AG08396 (cell line): ENCODE measurements at places on chromosomes 1 and 21.

DNA sequence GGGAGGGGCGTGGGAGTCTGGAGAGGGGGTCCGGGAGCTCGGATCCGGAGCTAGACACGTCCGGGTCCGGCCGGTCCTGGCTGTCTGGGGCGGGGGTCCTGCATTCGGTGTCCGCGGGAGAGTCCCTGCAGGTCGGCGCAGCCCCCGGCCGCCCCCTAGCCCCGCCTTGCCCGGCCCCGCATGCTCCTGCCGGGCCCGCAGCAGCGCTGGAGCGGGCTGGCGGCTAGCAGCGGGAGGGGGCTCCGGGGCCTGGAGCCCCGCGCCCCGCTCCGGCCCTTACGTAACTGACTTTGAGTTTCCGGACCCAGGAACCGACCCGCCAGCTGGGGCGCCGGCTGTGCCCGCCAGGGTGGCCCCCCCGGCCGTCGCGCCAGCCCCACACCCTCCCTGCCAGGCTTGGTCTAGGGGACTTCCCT lies 26.9 kb upstream of the EPB41 start:
- DNase-seq = no peak

GRCh38 chr1:1427106-1427819 lies 6.2 kb upstream of the ANKRD65 start:
- peak; percentile 72 for DNase-seq

- DNase-seq = no peak
Measured at GRCh38 chr1:95888941-95889390, 655.0 kb downstream of the RWDD3 start.

GRCh38 chr1:244248426-244248825 lies 197.3 kb downstream of the ZBTB18 start:
- no peak for DNase-seq

DNA sequence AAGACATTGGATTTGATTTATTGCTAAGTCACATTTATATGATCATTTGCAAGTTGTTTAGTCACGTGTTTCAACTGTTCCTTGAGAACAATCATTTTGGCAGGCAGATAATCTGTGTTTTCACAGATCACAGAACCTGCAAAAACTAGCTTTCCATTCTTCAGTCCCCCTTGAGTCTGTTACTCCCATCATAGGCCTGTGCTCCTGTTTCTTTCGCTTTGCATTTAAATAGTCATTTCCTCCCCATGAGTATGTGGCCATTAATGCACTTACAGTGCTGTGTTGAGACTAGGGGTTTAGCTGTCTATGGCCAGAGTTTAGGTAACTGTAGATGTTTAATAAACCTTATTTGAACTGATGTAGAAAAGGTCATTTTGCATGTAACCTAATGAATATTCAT lies 214.5 kb downstream of the PATJ start:
- DNase-seq = no peak

- no peak for DNase-seq
Measured at GRCh38 chr21:42711667-42712066, 58.2 kb downstream of the PDE9A start.

GRCh38 chr1:8966606-8967005 lies 20.9 kb downstream of the CA6 start:
- no peak for DNase-seq

GRCh38 chr21:27329255-27329851 lies 362.5 kb upstream of the ADAMTS5 start:
- DNase-seq = peak; percentile 17

DNA sequence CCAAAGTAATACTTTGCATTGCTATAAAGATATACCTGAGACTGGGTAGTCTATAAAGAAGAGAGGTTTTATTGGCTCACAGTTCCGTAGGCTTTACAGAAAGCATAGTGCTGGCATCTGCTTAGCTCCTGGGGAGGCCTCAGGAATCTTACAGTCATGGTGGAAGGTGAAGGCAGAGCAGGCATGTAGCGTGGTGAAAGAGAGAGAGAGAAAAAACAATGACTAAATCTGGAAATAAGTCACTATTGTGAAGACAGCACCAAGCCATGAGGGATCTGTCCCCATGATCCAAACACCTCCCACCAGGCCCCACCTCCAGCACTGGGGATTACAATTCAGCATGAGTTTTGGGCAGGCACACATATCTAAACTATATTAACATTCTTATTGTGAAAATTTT lies 30.4 kb downstream of the SLC30A7 start:
- no peak for DNase-seq

- DNase-seq = peak; percentile 64
Measured at GRCh38 chr1:175154629-175155472, 37.7 kb downstream of the KIAA0040 start.

DNA sequence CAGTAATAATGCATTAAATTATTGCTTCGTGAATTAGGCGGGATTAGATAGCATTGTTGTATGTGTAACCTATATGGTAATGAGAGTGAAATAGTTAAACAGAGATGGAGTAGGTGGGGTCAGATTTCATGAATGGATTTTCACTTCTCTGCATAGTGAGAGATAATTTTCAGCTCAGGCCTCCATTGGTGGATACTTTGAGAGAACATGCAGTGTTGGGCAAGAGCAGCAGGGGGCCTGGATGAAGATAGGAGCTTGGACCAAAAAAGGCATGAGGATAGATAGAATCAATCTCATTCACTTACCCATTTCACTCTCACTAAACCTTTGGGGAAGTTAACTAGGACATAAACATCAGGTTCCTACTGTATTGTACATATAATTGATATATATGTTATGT lies 39.5 kb upstream of the C1orf87 start:
- DNase-seq = no peak

DNA sequence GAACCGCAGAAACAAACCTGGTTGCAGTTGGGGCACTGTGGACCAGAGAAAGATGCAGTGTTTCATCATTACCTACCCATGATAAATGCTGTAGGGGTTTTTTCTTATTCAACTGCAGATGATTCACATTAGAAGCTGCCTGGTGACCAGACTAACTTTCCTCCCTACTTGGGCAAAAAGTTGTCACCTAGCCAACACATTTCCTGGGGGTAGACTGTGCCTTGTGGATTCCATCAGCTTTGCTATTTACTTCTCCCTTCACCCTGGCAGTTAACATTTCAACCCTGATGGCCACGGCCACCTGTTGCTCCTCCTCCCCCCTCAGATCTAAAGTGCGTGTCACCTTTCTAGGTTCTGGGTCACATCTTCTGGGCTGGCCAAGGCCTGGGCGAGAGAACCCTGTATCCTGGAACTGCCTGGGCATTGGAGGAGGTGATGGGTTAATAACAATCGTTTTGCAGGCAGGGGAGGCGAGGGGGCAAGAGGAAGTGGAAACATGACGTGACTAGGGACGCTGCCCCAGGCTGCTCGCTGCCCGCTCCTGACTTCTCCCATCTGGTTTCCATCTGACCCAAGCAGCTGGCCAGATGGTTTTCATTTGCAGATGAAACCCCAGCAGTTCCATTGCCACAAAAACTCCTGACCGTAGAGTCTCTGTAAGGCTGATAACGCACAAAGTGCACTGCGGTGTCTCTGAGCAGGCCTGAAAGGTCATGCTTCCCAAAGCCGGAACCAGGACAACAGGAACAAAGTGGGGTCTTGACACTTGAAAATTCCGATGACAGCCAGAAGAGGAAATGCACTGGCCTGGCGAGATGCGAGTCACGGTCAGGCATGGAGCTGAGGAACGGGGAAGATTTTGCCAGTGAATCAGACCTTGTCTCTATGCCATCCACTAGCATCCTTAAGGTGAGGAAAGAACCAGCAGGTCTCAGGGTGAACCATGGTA lies 36.6 kb downstream of the CAPZB start:
- peak; percentile 75 for DNase-seq

- DNase-seq = no peak
Measured at GRCh38 chr1:198276241-198276640, 119.4 kb downstream of the NEK7 start.

DNA sequence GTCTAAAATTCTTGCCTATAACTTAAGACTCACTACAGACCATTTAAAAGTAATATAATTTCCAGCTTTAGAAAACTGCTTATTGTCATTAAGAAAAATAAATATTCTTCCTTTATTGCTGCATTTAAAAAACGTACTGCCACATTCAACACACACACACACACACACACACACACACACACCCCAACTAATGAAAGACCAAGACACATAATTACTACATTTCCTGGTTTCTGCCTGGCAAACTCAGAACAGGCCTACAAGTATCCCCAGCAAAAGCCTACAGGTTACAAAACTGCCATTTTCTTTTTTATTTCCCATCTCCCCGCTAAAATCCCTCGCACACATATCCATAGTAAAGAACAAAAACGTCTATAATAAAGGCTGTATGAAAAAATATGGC lies 1.5 kb downstream of the DENND2C start:
- no peak for DNase-seq

DNA sequence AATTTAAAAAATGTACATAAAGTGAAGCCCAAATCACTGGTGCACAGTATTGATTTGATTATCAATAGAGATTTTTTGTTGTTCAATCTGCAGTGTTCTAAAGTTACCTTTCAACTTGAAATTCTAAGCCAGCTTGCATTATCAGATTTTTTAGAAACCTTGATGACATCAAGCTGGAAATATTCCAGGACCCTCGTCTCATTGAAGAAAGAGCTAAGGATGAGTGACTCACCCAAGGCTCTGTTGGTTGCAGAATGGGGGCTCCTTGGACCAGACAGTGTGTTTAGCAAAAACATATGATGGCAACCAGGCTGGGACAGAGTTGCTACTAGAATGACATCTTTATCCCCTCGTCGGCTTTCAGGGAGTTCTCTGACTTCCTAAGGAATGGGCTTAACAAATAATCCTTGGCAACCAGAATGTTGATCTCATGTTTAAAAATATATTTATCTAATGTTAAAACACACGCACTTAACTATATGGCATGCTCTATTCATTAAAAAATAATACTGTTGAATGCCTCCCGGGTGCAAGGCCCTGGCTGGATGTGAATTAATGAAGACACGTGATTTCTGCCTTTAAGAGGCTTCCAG lies 79.7 kb downstream of the RUNX3 start:
- DNase-seq = no peak

- DNase-seq = no peak
Measured at GRCh38 chr21:35145626-35146233, 96.6 kb upstream of the RUNX1 start.

GRCh38 chr1:173590557-173590956 lies 12.3 kb downstream of the SLC9C2 start:
- DNase-seq = no peak

DNA sequence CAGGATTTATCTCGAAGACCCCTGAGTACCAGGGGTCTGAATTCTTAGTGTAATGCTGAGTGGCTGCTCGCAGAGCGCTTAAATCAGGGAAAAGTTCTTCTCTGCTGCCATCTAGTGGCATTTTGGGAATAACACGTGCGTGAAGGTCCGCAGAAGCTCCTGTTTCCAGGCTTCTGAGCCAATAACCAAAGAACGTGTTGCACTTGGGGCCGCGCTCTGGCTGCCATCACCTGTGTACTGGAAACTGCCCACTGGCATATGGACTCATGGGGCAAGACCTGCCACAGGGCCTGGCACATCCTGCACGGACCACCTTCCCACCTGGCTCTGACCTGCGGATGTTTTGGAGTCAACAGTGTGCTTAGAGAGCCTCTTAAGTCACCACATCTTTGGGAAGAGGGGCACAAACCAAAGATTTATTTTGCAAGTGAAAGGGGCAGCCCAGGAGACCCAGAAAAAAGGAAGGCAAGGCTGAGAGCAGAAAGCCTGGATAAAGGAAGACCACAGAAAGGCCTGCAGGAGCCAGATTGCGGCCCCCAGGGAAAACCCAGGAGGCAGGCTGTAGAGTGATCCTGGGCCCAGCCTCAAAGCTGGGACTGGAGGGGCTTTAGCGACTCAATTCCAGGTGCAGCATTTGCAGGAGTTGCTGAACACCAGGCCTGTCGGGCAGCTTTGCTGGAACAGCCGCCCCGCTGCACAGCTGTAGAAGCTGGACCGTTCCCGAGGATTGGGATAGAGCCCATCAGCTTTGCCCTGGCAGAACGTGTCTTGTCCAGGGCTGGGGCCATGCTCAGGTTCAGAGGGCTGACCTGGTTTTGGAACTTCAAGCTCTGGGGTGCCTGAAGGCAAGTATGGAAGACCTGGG lies 13.0 kb downstream of the CHIT1 start:
- peak; percentile 61 for DNase-seq

- no peak for DNase-seq
Measured at GRCh38 chr1:157151506-157151905, 13.3 kb upstream of the ETV3 start.

DNA sequence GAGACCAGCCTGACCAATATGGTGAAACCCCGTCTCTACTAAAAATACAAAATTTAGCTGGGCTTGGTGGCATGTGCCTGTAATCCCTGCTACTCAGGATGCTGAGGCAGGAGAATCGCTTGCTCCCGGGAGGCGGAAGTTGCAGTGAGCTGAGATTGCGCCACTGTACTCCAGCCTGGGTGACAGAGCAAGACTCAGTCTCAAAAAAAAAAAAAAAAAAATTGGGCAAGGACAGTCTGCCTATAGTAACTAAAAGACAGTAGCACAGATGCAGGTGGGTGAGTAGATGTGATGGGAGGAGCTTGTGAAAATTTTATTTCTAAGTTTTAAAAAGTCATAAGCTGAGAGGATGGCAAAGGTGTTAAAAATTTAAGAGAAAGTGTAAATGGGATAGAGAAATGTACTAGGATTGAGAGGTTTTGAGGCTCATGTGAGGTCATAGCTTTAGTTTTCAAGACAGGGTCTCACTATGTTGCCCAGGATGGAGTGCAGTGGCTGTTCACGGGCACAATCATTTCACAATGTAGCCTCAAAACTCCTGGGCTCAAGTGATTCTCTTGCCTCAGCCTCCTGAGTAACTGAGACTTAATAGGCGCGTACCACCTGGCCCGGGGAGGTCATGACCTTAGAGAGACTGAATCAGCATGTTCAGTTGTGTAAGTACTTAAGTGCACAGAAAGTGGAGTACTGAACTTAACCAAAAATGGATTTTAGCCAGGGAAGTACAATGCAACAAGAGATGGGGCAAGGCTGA lies 33.7 kb downstream of the PTP4A2 start:
- no peak for DNase-seq

- DNase-seq = no peak
Measured at GRCh38 chr1:108057541-108057940, 92.6 kb upstream of the VAV3 start.

DNA sequence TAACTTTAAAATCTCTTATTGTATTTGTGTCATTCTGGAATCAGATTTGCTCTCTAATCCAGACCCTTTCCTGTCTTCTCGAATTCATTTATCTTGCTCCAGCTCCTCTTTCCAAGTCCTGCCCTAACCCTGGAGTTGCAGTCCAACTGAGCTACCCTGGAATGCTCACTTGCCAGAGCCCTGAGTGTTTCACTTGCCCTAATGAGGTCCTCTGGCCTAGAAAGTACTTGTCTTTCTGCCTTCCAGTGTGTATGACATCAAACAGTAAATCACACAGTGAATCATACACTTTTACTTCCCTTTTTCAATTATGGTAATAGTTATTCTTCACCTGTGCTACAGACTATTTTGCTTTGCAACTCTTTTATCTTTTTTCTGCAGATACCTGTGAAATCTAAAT lies 96.9 kb downstream of the NEK7 start:
- DNase-seq = peak; percentile 12

DNA sequence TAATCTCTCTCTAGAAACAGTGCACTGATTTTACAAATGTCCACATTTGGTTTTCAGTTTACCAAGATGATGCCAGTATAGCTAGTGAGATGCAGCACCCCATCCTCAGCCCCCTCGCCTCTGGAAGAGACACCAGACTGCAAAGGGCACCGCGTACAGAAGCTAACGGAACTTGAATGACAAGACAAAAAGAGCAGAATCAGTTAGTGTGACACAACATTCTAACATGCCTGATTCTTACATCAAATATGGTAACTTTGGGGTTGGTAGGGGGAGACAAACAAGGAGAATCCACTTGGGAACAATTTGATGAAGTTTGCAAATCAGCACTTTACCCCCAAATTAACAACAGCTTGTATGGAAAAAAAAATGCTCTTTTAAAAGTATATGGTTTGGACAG lies 4.1 kb upstream of the MAGOH start:
- DNase-seq = no peak
